Neural progenitor cell (in vitro differentiated cells): ENCODE measurements at places on chromosomes 12 and 14. TPM values are rescaled to one million over a fixed set of nuclear protein-coding genes. Genes with fewer than 3 reads are reported as not detected.

Gene SOX5
- total RNA-seq = 62.7 and 79.5 TPM in 2 replicates

DNA sequence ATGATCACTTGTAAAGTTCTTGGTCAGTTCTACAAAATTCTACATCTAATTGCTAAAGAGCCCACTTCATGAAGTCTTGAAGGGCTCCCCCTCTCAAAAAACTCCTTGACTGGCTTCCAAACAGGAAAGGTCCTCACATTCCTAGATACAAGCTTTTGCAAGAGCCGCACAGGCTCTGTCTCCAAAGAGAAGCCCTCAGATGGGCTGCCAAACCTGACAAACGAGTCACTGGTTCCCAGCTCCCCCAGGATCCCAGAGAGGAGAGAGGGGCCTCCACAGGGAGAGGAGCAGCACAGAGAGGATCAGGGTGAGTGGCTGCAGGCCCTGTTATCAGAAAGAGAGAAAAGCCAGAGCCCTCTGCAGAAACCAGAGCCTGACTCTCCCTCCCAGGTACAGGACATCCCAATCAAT, 5.8 kb downstream of the NID2 start:
- no peak for DNase-seq

DNA sequence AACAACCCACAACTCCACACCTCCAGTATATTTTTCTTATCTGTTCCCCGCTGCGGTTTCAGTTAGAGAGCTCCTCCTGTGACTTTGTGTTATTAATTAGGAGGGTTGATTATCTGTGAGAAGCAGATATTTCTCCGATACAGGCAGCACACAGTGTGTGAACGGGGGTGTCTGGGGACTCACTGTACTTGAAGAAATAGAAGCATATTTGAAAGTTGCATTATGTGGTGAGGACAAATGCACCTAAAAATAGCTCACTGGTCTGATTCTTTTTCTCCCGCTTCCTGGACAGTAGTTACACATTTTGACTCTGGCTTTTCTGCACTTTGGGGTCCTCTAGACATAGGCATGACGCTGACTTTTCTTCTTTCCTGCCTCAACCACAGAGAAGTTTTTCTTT, 277.7 kb downstream of the VRK1 start:
- no peak for DNase-seq

- DNase-seq = no peak
These were observed 28.7 kb downstream of the MSRB3 start for GRCh38 chr12:65307169-65307501.

DNA sequence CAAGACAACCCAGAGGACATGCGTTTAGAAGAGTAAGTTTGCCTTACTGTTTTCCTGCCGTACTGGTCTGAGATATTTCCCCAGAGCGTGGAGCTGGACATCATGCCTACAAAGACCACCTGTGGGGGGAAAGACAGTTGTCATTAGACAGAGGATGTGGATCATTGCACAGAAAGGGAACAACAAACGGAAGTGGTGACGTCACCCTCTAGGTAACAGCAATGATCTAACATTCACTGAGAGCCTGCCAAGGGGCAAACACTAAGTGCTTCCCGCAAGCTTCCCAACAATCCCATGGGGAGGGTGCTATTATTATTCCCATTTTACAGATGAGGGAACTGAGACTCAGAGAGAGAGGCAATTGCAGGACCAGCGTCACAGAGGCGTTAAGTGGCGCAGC, 48.5 kb downstream of the SVOP start:
- DNase-seq = no peak

- DNase-seq = no peak
These were observed 10.5 kb upstream of the SSTR1 start for GRCh38 chr14:38197001-38197783.
